Activated naive CD4-positive, alpha-beta T cell treated with anti-CD3 and anti-CD28 coated beads, Interleukin-2, amount 10 ng/mL, durations not matched to agents 5 hours and 36 hours (primary cell): ENCODE measurements at places on chromosomes 2 and 18. TPM values are rescaled to one million over a fixed set of nuclear protein-coding genes. Genes with fewer than 3 reads are reported as not detected.

CSRNP3 gene
- not detected for total RNA-seq

BOK gene
- total RNA-seq: 0.19 TPM

C2orf80 gene
- total RNA-seq: not detected

EDAR gene
- total RNA-seq: 0.63 TPM

MRPL19 gene
- total RNA-seq: 35.7 TPM
